ENCODE measurements at places on chromosomes 2 and 18.
A peak's percentile ranks its signal among the peaks of the same experiment; 100 is the strongest.

GRCh38 chr2:121480826-121481225 lies 49.9 kb upstream of the RNU4ATAC start:
- peak; percentile 41 for DNase-seq

DNA sequence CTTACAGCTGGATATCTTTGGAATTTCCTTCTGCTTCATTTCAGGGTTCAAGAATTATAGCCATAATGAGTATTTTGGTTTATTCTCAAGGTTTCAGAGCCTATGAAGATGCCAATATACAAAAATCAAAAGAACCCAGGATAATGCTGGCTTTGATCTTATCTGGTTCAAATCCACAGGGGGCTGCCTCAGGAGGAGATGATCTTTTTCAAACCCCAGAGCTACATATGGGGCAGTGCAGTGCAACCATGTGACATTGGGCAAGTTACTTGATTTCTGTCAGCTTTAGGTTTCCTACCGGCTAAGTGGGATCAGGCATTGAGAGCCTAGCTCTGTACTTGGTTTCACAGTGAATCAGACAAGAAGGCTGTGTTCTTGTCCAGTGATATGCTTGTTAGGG lies 23.0 kb upstream of the LYPD6B start:
- no peak for DNase-seq

- DNase-seq = no peak
Observed at GRCh38 chr18:31591628-31592027, at the start of gene TTR. Gene TTR (plus strand): TSS chr18:31591877. CDS start chr18:31591903, 26 bp downstream.

GRCh38 chr2:20618468-20618885 lies 32.4 kb downstream of the HS1BP3 start:
- DNase-seq = no peak

GRCh38 chr2:218086478-218086877 lies 17.4 kb downstream of the RUFY4 start:
- DNase-seq = no peak

- no peak for DNase-seq
Observed at GRCh38 chr2:127191331-127192219, 28.5 kb downstream of the CYP27C1 start.

DNA sequence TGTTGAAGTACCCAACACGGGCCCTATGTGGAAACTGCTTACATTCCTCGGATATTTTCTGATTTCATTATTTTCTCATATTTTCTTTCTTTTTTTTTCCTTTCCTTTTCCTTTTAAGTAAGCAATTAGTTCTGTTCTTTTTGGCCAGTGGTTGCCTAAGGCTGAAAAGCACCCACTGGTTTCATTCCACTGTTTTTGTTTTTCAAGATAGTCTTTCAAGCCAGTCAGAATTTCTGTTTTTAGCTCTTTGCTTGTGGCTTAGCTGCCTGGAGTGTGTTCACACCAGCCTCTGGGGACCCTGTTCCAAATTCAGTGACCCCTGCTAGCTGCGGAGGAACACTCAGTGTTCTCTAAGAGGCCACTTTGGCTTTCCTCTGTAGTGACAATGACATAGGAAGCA lies 73.6 kb downstream of the NRP2 start:
- no peak for DNase-seq

- DNase-seq = no peak
Observed at GRCh38 chr18:65620076-65620696, 130.6 kb upstream of the CDH7 start.

DNA sequence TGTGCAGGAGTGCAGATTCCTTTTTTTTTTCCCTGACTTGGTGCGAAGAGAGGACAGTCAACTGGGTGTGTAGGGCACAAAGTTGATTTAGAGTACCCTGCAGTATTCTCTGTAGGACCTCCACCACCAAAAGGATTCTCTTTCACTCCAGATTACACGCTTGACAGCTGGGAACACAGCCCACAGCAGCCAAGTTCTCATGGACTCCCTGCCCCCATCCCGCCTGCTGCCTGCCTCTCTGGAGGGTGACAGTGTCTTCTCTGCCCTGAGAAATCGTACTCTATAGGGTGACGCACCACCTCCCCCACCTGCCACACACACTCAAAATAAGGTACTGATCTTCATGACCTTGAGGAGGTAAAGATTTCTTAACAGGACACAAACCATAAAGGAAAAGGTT lies 26.6 kb upstream of the IHH start:
- DNase-seq = no peak

DNA sequence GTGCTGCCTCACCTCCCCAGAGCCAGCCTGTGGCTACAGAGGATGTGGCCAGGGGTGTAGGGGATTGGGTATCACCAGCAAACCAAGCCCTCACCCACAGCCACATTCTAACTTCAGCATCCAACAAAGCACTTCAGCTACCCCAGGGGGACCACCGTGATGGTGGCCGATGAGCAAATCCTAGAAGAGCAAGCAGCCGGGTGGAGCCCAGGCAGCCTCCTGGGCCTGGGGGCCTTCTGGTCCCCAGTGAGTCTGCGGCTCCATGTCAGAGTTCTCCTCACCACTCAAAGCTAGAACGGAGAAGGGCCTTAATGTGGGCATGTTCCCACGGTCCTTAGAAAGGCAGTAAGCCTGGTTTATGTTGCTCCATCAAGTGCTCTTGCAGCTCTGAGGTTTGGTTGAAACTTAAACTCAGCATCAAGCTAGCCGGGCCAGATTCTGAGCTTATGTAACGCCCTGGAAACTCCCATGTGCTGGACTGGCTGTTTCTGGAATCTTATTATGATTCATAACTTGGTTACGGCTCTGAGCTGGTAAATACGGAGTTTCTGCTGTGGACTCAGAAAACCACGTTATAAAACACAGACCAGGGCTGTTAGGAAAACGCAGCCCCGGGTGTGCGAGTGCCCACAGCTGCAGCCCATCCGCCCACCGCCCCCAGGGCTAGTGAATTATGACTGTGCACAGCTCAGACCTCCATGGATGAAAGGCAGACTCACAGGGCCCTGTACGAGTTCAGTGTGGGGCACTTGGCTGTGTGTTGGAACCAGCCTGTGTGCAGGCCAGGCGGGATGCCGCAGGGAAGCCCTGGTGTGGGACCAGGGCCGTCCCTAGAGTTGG lies 99.8 kb downstream of the SEPTIN10 start:
- peak; percentile 81 for DNase-seq

DNA sequence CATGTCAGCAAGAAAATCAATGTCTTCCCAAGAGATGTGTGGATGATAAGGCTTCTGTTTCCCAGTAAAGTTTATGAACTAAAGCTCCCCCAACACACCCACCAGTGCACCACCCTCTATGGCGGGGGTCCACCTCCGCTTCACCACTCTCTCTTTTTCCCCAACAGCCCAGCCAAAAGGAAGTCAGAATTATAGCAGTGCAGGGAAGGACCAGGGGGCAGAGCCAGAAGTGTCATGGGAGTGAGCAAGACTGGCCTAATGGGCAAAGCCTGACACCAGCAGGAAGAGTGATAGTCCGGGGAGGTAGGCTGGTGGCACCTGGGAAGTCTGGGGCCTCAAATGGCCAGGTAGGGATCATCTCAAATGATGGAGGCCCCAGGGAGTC lies 167.7 kb downstream of the ZFP36L2 start:
- no peak for DNase-seq

DNA sequence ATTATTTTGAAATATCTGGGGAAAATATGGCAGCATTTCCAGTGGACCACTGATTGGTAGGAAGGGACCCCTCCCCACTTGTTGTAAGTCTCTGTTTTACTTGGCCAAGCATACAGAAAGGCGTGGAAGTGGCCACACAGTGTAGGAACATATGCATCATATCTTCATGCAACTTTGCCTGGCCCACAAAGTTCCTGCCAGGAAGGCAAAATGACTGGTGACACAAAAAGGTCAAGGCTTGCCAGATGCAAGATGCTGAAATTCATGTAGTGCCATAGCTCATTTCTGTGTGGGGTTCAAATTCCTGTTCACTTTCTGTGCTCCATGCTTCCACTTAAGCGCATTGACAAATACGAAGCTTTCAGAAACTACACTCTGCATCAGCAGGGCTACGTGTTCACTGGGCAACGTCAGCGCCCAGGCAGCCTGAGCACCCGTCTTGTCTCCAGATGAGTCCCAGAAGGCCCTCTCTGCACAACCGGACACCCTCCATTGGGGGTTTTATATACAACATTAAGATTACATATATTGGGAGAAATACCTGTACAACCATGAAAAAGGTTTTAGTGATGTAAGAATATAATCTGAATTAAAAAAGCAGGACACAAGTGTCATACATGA lies 3.6 kb downstream of the DYNC2LI1 start:
- no peak for DNase-seq

DNA sequence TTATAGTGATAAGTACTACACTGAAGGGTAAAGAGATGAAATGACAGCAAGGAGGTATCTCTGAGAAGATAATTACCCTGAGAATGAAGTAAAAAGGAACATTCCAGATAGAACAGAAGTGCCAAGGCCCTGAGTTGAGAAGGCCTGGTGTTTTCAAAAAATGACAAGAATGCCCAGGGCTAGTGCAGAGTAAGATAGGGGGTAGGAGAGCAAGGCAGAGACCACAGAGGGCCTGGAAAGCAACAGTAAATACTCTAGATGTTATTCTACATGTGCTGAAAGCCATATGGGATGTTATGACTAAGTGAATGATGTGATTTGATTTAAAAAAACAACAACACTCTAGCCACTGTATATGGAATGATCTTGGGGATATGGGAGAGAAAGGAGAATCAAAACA lies 52.3 kb downstream of the BAZ2B start:
- peak; percentile 61 for DNase-seq

DNA sequence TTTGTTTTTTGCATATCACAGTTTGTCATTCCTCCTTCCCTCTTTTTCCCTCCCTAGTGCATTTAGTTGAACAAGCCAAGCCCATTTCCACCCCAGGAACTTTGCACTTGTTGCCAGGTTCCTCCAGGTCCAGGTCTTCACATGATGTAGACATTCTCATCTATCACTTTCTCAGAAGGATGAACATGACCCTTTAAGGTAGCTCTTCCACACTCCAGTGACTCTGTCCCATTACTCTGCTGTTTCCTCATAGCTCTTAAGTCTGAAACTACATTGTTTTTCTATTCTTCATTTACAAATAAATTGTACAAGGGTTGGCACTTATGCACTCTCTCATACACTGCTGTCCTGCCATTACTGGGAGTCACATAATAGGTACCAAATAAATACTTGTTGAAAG lies 6.1 kb downstream of the KYNU start:
- no peak for DNase-seq

DNA sequence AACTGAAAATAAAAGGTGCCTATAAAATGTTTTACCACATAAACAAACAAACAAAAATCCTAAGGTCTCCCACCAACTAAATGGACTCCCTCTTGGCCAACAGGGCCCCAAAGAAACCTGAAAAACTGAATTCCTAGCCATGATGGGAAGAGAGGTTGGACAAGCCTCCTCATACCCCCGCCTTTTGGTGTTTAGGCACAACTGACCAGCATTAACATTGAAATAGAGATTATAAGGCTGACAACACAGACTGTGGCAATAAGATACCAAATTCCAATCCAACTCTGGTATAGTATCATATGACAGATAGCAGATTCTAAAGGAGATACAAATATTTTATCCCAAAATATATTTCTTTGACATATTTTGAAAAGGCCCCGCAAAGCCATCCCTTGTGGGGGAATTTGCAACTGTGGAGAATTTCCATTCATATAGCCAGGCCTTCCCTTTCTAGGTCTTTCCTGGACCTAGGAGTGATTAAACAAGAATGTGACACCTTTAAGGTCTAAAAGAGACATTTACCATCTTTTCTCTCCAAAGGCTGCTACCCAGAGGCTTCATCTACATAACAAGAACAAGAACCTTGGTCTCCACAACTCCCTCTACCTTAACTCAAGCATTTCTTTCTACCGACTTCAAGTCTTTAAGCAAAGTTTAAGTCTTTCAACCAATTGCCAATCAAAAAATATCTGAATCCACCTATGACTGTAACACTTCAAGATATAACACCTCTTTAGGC lies 80.0 kb downstream of the CHN1 start:
- DNase-seq = no peak

DNA sequence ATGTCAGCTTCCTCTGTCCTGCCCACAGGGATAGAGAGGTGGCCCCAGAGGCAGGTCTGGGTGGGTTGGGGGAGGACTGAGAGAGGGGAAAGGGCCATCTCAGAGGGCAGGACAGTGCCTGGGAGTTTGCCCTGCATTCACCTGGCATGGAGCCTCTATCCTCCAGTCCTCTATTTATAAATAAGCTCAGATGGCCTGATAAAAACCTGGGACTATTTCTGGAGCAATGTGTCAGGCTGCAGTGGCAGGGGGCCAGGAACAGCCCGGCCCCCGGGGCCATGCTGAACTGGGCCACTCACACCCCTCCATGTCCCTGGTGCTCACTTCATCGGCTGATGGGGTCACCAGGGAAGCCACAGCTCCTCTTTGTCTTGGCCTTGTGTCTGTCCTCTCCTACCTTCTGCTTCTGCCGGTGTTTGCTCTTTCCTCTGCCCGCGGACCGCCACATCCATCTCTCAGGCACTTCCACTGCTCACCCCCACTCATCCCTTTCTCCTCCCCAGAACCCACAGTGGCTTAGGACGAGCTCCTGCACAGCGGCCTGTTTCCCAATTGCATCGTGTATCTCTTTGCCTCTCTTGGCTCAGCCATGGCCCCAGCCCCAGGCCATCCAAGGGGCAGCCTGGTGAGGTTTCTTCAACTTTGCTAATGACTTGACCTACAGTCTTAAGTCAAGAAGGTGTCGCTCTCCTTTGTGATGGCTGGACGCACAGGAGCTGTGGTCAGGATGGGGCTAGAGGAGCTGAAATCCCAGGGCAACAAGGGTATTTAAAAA lies 38.8 kb downstream of the SCTR start:
- no peak for DNase-seq

- no peak for DNase-seq
Observed at GRCh38 chr2:234136461-234136860, 86.0 kb downstream of the SPP2 start.

GRCh38 chr18:58348951-58349350 lies 279.9 kb downstream of the ALPK2 start:
- DNase-seq = no peak

DNA sequence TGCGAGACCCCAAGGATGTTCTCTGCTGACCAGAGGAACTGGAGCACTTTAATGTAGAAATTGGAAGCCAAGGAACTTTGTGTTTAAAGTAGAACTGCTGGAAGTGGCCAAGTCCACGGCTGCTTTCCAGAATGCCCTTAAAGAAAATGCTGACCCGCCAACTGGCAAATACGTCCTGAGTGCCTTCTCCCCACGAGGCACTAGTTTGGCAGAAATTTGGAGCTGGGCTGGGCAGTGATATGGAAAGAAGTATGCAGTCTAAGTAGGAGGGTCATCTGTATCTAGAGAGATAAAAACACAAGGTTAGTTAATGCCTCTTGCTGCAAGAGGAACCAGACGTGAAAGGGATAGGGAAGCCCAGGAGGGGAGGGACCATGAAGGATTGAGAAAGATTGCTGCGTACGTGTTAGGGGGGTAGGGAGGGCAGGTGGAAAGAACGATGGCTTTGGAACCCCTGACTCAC lies 59.3 kb upstream of the RFX8 start:
- no peak for DNase-seq

DNA sequence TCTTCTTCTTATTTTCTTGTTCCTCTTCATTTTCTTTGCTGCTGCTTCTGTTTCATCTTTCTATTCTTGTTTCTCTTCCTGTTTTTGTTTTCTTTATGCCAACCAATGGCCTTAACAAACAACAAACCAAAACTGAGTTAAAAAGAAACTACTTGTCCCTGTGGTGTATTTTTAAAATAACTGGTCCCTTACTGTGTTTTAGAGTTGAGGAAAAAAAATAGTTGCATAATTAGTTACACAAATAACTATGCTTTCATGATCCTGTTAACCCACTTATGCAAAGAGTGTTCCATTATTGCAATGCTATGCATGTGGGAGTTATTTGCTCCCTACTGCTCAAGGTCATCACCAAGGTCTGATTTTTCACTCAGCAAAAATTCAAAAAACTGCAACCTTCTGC lies 39.5 kb upstream of the IMP4 start:
- no peak for DNase-seq
